ENCODE measurements at places on chromosomes 16 and 17. TPM values are rescaled to one million over a fixed set of nuclear protein-coding genes. Genes with fewer than 3 reads are reported as not detected.
A peak's percentile ranks its signal among the peaks of the same experiment; 100 is the strongest.

- DNase-seq: no peak
- no peak overlapping the region for H3K27ac ChIP-seq
- H3K27me3 ChIP-seq: no peaks in the 10 kb centered on the region
- no peak overlapping the region for H3K4me3 ChIP-seq
- H3K36me3 ChIP-seq: no peaks in the 10 kb centered on the region
- H3K4me1 ChIP-seq: no peaks in the 10 kb centered on the region
Measured at GRCh38 chr16:57688487-57688986, 6.1 kb upstream of the DRC7 start.

DNA sequence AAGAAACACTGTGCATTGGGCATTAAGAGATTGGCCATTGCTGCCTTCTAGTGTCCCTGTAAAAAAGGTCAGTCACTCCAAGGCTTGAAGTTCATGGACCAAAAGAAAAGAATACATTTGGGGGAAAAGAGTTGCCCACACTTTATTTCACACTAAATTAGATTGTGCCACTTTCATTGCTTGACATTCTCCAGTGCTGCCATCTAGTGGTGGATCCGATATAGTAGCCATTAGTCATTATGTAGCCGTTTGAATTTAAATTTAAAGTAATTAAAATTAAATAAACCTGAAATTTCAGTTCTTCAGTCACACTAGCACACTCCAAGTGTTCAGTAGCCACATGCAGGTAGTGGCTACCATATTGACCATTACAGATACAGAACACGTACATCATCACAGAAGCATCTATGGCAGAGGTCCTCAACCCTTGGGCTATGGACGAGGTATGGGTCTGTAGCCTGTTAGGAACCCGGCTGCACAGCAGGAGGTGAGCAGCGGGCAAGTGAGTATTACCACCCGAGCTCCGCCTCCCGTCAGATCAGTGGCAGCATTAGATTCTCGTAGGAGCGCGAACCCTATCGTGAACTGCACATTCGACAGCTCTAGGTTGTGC, 21.9 kb upstream of the CDH5 start:
- DNase-seq: peak; percentile 45
- H3K27ac ChIP-seq: no peak overlapping the region
- H3K36me3 ChIP-seq: no peaks in the 10 kb centered on the region
- H3K27me3 ChIP-seq: no peaks in the 10 kb centered on the region
- H3K4me3 ChIP-seq: no peak overlapping the region
- H3K4me1 ChIP-seq: no peaks in the 10 kb centered on the region

DNA sequence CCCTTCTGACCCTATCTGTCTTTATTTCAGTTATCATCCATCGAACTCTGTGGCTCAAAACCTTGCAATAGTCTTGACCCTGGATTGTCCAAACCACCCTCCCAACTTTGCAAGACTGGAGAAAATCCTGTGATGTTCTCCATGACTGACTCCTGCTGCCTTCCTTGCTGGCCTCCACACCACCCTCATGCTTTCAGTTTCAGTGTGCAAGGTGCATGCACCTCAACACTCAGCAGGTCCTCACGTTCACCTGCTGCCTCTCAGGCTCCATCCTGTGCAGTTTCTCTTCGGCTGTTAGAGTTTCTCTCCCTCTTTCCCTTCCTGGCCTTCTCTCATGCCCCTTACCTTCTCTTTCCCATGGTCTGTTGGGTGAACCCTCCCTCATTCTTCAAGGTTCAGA, 59.4 kb upstream of the ASIC2 start:
- no peak overlapping the region for H3K4me3 ChIP-seq
- no peaks in the 10 kb centered on the region for H3K4me1 ChIP-seq
- no peaks in the 10 kb centered on the region for H3K36me3 ChIP-seq
- H3K27ac ChIP-seq: no peak overlapping the region
- DNase-seq: no peak

- no peak overlapping the region for H3K4me3 ChIP-seq
- H3K27me3 ChIP-seq: no peaks in the 10 kb centered on the region
- H3K36me3 ChIP-seq: no peaks in the 10 kb centered on the region
- peak; percentile 25 for DNase-seq
Measured at GRCh38 chr17:48181653-48182052, 74.1 kb downstream of the SNX11 start.

- DNase-seq: no peak
- no peak overlapping the region for H3K4me3 ChIP-seq
- H3K36me3 ChIP-seq: no peaks in the 10 kb centered on the region
- no peak overlapping the region for H3K27ac ChIP-seq
- no peaks in the 10 kb centered on the region for H3K27me3 ChIP-seq
Measured at GRCh38 chr16:24114876-24115275, 141.3 kb upstream of the CACNG3 start.

DNA sequence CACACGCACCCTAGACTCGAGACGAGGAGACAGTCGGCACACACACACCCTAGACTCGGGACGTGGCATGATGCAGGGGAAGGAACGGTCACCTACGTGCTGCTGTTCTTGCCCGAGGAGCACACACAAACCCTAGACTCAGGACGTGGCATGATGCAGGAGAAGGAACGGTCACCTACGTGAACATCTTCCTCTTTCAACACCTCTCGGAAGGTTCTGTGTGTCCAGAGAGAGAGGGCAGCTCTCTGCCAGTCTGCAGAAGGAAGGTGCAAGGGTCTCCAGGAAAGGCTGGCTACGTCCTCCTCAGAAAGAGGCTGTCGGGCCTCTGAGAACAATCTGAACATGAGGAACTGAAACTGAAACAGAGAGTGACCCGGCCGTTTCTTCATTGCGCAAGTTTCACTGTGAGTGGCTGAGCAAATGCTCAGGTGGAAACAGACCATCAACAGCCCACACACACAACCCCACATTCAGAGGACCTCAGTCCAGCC, 43.4 kb downstream of the ZNF276 start:
- no peaks in the 10 kb centered on the region for H3K27me3 ChIP-seq
- peak; percentile 75 for DNase-seq
- H3K27ac ChIP-seq: peak overlapping the region; percentile 94
- no peaks in the 10 kb centered on the region for H3K36me3 ChIP-seq
- peaks cover 3% of the 10 kb centered on the region for H3K4me1 ChIP-seq

DNA sequence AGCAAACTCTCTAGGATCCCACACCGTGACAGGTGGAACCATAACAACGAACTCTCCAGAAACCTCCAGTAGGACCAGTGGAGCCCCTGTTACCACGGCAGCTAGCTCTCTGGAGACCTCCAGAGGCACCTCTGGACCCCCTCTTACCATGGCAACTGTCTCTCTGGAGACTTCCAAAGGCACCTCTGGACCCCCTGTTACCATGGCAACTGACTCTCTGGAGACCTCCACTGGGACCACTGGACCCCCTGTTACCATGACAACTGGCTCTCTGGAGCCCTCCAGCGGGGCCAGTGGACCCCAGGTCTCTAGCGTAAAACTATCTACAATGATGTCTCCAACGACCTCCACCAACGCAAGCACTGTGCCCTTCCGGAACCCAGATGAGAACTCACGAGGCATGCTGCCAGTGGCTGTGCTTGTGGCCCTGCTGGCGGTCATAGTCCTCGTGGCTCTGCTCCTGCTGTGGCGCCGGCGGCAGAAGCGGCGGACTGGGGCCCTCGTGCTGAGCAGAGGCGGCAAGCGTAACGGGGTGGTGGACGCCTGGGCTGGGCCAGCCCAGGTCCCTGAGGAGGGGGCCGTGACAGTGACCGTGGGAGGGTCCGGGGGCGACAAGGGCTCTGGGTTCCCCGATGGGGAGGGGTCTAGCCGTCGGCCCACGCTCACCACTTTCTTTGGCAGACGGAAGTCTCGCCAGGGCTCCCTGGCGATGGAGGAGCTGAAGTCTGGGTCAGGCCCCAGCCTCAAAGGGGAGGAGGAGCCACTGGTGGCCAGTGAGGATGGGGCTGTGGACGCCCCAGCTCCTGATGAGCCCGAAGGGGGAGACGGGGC, 1.3 kb downstream of the SPN start:
- no peaks in the 10 kb centered on the region for H3K27me3 ChIP-seq
- H3K4me3 ChIP-seq: peak overlapping the region; percentile 29
- H3K4me1 ChIP-seq: no peaks in the 10 kb centered on the region
- H3K36me3 ChIP-seq: no peaks in the 10 kb centered on the region
- no peak for DNase-seq
- no peak overlapping the region for H3K27ac ChIP-seq

DNA sequence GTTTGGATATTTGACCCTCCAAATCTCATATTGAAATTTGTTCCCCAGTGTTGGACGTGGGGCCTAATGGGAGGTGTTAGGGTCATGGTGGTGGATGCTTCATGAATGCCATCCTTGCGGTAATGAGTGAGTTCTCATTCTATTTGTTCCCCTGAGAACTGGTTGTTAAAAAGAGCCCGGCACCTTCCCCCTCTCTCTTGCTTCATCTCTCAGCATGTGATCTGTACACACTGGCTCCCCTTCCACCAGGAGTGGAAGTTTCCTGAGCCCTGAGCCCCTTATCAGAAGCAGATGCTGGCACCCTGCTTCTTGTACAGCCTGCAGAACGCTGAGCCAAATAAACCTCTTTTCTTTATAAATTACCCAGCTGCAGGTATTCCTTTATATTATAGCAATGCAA, 25.6 kb downstream of the PIK3R6 start:
- no peaks in the 10 kb centered on the region for H3K4me1 ChIP-seq
- no peaks in the 10 kb centered on the region for H3K27me3 ChIP-seq
- no peaks in the 10 kb centered on the region for H3K36me3 ChIP-seq
- H3K27ac ChIP-seq: no peak overlapping the region

- H3K27ac ChIP-seq: peak overlapping the region; percentile 40
- no peak overlapping the region for H3K4me3 ChIP-seq
- H3K27me3 ChIP-seq: no peaks in the 10 kb centered on the region
- DNase-seq: no peak
Measured at GRCh38 chr16:14015948-14016347, 55.2 kb upstream of the MRTFB start.

DNA sequence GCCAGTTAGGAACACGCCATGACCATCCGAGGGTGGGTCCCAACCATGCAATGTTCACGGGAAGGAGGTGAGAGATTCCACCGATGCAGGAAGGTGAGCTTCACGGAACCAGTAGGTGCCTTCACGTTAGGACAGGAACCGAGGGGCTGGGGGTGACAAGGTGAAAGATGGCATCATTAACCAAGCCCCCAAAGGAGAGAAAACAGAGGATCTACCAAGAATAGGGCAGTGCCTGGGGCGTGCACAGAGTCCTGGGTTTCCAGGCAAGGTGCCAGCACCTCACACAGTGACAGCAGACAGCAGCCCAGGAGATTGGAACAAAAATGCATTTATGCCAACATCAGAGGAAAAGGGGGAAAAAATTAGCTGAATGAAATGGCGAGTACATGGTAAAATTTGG, 137.9 kb downstream of the GSG1L start:
- no peaks in the 10 kb centered on the region for H3K27me3 ChIP-seq
- H3K36me3 ChIP-seq: no peaks in the 10 kb centered on the region
- H3K4me3 ChIP-seq: no peak overlapping the region
- H3K4me1 ChIP-seq: no peaks in the 10 kb centered on the region
- DNase-seq: no peak

- DNase-seq: peak; percentile 32
- H3K27me3 ChIP-seq: no peaks in the 10 kb centered on the region
- no peaks in the 10 kb centered on the region for H3K4me1 ChIP-seq
- H3K4me3 ChIP-seq: no peak overlapping the region
- H3K36me3 ChIP-seq: no peaks in the 10 kb centered on the region
Measured at GRCh38 chr16:69494991-69495392, 70.6 kb downstream of the CYB5B start.

DNA sequence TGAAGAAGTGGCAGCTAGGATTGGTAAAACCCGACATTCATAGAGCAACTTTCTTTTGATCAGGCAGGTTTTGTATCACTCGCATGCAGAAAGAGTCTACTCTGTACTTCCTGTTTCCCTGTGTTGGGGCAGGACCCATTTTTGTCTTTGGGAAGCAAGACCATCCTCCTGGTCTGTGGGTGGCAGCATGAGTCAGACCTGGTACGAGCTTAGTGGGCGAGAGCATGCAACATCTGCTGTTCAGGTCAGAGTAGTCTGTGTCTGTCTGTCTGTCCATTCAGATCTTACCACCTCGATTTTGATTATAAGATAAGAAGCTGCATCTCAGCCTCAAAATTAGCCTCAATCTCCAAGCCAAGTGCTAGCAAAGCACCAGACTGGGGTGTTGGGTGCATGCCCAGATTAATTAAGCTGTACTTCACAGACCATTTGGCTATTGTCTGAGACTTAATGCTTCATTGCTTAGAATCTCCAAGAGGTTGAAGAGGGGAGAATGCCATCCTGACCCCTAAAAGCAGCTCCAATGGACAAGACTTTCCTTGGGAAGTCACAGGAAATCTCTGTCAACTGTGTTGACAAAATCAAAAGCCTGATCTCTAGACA, 110.9 kb downstream of the XYLT1 start:
- peaks cover 6% of the 10 kb centered on the region for H3K4me1 ChIP-seq
- no peak for DNase-seq
- no peak overlapping the region for H3K4me3 ChIP-seq
- H3K36me3 ChIP-seq: no peaks in the 10 kb centered on the region

GRCh38 chr16:26569793-26570192, 496.9 kb upstream of the C16orf82 start:
- no peaks in the 10 kb centered on the region for H3K36me3 ChIP-seq
- H3K4me1 ChIP-seq: no peaks in the 10 kb centered on the region
- no peak for DNase-seq
- H3K27me3 ChIP-seq: no peaks in the 10 kb centered on the region
- no peak overlapping the region for H3K4me3 ChIP-seq
- no peak overlapping the region for H3K27ac ChIP-seq

- H3K36me3 ChIP-seq: no peaks in the 10 kb centered on the region
- H3K4me3 ChIP-seq: no peak overlapping the region
- no peaks in the 10 kb centered on the region for H3K4me1 ChIP-seq
- no peak overlapping the region for H3K27ac ChIP-seq
- H3K27me3 ChIP-seq: no peaks in the 10 kb centered on the region
- DNase-seq: peak; percentile 57
Measured at GRCh38 chr17:13415871-13416416, 185.8 kb downstream of the HS3ST3A1 start.

DNA sequence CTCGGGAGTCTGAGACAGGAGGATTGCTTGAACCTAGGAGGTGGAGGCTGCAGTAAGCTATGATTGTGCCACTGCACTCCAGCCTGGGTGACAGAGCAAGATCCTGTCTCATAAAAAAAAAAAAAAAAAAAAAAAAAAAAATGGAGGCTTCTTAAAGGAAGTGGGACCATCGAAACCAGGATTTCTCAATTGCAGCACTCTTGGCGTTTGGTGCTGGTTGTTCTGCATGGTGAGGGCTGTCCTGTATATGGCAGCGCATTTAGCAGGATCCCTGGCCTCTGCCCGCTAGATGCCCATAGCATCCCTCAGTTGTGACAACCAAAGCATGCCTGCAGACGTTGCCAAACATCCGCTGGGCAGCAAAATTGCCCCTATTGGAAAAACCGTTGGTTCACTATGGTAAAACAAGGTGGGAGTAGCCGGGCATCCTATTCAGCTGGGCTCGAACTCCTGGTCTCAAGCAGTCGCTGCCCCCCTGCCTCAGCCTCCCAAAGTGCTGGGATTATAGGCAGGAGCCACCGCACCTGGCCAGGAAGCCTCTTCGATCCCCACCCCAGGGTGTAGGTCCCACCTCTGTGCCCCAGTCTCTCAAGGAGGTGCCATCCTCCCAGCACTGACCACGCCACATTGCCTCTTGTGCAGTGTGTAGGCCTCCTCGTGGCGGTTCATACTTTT, 6.5 kb upstream of the NPIPB7 start:
- H3K27ac ChIP-seq: no peak overlapping the region
- H3K27me3 ChIP-seq: no peaks in the 10 kb centered on the region
- DNase-seq: peak; percentile 17

Gene AXIN2
- total RNA-seq: 41.6 TPM

Gene USH1G
- not detected for total RNA-seq

Gene PRM1
- not detected for total RNA-seq

Gene BRIP1
- 10.1 TPM for total RNA-seq

Gene KRT33B
- not detected for total RNA-seq

Gene RNU2-1
- total RNA-seq: 6,693 TPM

Gene SLX4
- 3.5 TPM for total RNA-seq

Gene TP53TG3F
- not detected for total RNA-seq

Gene PHOSPHO1
- total RNA-seq: not detected

Gene KCNH6
- 0.47 TPM for total RNA-seq

Gene CACNG3
- total RNA-seq: not detected

Gene CPNE7
- 1.6 TPM for total RNA-seq
